SHP77 (cell line): ENCODE measurements at places on chromosomes 13 and 19.
A peak's percentile ranks its signal among the peaks of the same experiment; 100 is the strongest.

- no peak for DNase-seq
Observed at GRCh38 chr13:59261928-59262488, 901.7 kb downstream of the DIAPH3 start.

GRCh38 chr13:71949441-71949840 is 82.4 kb upstream of the DACH1 start:
- no peak for DNase-seq

DNA sequence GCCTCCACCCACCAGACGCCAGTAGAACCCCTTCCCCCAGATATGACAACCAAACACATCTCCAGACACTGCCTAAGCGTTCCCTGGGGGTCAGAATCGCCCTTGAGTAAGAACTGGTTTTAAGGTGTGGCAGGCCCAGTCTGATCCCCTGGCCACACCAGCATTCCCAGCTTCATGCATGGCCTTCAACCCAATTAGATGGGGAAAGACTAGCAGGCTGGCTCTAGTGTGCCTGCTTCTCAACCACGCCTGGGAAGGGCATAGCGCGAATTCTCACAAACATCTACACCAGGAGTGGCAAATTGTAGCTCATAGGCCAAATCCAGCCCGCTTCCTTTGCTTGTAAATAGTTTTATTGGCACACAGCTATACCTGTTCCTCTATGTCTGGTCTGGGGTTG is 13.6 kb downstream of the HAUS8 start:
- no peak for DNase-seq

DNA sequence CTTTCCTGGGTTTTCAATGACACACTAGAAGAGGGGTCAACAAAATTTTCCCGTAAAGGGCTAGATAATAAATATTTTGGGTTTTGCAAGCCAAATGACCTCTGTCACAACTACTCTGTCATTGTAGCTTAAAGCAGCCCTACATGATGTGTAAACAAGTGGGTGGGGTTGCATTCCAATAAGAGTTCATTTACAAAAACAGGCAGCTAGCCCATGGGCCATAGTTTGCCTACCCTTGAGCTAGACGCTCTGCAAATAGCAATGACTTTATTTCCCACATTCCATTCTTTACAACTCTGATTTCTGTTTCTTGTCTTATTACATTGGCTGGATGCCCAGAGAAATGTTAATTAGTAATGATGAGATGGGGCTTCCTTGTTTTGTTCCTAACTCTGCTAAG is 76.0 kb downstream of the ZNF557 start:
- no peak for DNase-seq

DNA sequence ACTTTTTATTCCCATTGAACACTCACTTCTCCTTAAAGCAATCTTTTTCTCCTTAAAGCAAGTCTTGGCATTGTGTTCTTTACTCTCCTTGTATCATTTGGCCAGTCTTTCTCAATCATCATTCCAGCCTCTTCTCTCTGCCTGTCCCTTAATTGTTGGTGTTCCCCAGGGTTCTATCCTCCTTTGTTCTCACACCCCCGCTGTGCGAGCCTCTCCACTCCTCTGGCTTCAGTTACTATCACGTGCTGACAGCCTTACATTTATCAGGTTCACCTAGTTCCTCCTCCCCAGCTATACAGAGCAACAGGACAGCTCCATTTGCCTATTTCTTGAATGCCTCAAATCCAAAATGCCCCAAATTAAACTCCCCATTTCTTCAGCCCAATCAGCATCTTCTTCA is 24.6 kb downstream of the CYSLTR2 start:
- DNase-seq = no peak

GRCh38 chr13:72127031-72127430 is 260.0 kb upstream of the DACH1 start:
- no peak for DNase-seq

GRCh38 chr13:99812625-99813024 is 158.9 kb downstream of the ZIC5 start:
- no peak for DNase-seq

GRCh38 chr13:45205124-45205523 is 4.3 kb upstream of the KCTD4 start:
- DNase-seq = no peak

DNA sequence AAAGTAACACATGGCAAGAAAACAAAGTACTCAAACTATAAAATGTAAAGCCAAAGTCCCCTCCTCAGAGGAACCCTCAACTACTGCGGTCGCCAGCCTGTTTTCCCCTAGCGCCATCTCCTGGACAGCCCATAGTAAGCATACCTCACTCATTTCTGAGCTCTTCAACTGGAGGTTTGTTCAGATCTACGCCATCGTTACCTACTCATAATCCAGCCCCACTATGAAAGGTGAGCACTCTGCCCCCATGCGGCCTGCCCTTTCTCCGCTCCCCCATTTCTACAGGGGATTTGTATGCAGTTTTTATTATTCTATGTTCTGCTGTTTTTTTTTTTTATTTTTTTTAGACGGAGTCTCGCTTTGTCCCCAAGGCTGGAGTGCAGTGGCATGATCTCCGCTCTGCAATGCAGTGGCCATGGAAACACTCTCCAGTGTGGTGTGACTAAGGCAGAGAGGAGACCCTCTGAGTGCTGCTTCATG is 26.2 kb downstream of the OPA3 start:
- peak; percentile 46 for DNase-seq

DNA sequence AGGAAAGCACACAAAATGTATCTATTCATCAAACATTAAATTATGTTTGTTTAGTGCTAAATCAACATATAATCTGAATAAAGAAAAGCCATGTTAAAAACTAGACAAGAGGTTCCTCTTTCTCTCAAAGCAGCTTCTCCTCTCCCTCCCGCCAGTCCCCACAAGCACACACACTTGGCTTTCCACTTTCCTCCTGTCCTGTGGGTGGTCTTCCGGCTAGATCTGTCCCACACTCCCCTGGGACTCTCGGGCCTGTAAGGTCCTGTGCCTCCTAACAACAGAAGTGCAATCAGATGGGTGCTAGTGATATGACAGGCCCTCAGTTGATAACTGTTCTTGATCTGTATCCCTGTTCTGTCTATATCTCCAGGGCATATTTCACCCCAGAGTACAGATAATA is 45.6 kb upstream of the RAP2A start:
- DNase-seq = no peak

DNA sequence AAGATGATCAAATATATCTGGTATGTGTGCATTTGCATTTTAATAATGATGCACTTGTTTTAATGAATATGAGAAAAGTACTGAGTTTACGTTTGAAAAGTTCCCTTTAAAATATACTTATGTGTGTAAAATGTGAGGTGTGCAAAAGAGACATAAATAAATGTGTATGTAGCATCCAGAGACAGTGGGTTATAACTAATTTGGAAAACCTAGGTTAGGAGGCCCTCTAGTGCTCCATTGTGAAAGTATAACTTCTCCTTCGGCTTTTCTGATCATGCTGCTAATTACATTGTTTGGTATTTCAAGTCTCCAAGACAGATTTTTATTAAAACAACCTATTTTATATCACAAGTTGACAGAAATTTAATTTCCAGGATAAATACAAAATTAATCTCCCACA is 30.1 kb downstream of the SCEL start:
- DNase-seq = no peak

GRCh38 chr13:90416519-90416918 is 931.0 kb upstream of the MIR17HG start:
- DNase-seq = no peak

DNA sequence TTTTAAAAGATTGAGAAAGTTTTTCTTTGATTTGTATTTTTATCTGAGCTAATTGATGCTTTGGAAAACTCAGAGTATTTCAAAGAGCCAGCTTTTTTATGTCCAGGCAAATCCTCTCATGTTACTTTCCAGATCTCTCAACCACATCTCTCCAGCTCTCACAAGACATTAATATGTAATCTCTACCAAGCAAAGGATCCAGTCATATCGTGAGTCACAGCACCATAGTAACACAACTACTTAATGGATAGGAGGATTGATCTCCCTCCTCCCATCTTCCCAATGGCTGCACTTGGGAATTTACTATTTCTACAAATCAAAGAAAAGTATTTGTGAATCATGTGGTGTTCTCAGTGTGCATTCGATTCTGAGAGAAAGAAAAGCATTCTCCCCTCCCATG is 63.3 kb downstream of the POU4F1 start:
- no peak for DNase-seq

DNA sequence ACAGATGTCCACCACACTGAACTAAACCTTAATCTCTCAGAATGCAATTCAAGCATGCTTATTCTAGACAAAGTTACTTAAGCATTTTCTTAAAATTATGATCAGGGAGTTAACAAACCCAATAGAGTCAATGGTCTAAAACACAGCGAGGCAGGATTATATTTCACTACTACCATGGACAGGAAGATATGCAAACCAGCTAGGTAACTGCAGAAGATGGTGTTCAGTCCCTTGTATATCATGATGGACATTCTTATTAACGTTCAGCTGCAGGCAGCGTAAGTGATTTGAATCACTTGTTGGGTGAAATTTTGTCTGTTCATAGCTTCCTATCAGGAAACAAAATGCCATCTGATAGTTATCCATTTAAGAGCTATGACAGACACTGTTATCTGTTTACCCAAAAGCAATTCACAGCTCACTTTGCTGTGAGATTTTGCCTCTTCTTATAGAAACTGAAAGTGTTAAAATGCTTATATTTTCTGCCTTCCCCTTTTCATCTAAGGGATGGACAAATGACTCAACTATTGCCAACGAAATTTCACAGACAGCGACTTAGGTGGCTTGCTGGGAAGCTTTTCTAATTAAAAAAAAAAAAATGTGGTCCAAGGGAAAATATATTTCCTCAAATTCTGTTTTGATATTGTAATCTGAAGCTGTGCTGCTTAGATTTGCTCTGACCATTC is 591.9 kb downstream of the DACH1 start:
- DNase-seq = no peak

DNA sequence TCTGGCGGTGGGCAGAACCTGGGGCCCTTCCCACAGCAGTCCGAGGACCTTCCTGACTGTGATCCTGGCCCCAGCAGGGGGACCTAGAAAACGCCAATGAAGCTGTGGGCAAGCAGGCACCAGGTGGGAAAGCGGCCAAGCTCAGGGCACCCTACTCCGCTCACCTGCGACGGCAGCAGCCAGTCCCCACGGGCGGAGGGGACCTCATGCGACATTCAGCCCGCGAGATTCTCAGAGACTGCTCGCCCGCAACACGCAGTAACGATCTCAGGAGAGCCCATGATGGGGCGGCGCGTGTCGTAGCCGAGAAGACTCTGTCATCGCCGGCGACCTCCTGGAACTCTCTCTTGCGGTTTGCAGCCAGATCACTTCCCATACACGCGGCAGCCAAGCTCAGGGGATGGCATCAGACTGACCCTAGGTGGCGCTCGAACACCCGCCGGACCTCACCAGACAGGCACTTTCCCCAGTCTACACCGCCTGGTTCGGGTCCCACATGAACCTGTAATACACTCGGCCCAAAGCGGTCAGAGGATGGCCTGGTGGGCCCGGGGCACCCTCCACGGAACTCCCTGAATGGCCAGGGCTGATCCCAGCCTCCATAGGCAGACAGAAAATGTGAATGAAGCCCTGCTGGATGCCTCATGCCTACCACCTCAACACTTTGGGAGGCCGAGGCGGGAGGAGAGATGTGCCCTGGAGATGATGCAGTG is 26.5 kb downstream of the MAN2B1 start:
- peak; percentile 26 for DNase-seq

DNA sequence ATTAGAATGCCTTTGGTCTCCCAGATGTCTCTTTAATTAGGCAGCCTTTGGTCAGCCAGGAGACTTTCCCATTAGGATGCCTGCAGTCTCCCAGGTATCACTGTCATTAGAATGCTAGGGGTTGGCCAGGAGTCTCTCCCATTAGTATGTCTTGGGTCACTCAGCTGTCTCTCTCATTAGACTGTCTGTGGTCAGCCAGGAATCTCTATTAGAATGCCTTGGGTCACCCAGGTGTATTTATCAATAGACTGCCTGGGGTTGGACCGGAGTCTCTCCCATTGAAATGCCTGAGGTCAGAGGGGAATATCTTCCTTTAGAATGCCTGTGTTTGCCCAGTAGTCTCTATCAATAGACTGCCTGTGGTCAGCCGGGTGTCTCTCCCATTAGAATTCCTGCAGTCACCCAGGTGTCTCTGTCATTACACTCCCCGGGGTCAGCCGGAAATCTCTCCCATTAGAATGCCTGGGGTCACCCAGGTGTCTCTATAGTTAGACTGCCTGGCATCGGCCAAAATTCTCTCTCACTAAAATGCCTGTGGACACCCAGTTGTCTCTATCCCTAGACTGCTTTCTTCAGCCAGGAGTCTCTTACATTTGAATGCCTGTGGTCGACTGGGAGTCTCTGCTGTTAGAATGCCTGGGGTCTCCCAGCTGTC is 1460.3 kb downstream of the UQCRFS1 start:
- no peak for DNase-seq

DNA sequence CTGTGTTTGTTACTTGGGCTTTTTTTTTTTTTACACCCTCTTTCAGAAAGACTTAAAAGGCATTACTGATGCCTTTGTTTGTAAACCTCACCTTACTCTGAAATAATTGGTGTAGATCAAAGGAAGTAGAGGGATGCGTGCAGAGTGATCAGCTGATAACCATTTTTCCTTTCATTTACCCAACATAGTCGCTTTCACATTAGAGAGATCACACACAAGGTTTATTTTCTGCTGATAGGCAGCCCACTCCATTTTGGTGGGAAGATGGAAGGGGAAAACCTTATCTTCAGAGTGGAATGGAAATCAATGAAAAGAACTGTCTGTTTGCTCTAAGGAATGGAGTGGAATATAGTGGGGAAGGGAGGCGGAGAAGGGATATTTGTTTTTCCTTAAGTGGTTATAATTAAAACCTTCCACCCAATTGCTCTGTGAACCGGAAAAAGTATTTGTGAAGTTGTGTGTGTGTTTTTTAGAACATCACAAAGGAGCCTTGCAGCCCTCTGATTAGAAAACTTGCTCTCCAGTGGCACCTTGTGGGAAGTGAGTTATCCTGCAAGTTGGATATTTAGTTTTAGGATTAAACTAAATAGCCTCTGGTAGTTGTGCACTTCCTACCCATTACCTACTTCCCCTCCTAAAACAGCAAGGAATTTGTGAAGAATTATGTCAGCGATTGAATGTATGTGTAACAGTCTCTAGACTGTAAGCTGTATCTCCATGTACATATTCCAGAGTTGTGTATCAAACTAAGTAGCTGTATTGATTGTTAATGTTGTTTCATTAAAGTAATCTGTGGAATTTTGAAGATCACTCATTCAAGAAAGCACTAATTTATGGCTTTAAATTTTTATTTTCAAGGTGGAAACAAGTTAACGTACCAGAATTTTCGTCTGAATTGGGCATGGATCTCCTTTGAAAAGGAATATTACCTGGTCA is 76.8 kb downstream of the FREM2 start:
- peak; percentile 49 for DNase-seq

- no peak for DNase-seq
Observed at GRCh38 chr13:112687836-112688559, 1.8 kb upstream of the ATP11A start.

- no peak for DNase-seq
Observed at GRCh38 chr19:7928334-7928706, 2.4 kb upstream of the CTXN1 start.

GRCh38 chr13:104270731-104271130 is 1204.5 kb upstream of the SLC10A2 start:
- peak; percentile 38 for DNase-seq

DNA sequence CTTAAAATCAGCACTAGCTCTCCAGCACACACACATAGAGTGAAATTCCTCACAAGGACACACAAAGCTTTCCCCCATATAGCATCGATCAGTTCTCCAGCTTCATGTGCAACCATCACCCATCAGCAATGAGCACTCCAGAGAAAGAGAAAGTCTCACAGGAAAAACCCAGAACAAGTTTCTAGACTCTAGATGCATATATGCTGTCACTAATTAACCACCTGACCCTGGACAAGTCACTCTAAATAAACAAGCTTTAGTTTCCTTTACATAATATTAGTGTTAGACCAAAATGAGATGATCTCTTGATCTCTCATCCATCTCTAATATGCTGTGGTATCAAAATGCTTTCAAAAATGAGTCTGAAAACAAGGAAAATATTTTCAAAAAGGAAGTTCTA is 81.2 kb downstream of the TBC1D4 start:
- no peak for DNase-seq
